ENCODE measurements at places on chromosomes 1 and 21.

DNA sequence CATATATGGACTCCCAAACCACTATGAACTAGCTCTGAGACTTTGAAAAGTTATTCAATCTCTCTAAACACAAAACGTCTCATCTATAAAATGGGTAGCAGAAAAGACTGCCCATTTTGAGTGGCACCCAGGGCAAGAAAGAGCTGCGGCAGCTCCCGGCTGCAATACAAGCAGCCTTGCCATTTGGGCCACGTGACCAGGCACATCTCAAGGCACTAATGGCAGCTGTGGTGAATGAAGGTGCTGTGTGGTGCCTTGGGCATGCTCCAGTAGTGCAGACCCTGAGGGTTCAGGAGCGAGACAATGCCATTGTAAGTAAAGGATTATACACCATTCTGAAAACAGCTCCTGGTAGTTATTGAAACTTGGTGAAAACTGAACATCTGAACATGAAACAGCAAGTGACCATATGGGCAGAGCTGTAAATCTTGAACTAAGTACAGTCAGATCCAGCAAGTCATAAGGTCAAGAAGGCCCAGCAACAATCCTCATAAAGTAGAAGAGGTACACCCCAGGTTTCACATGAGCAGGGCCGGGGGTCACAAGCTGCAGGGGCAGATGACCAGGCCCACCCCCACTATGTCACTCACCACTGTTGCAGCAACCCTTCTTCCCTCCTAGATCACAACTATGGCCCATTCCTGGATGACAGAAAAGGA, 39.4 kb upstream of the HIVEP3 start:
- DNase-seq: no peak

DNA sequence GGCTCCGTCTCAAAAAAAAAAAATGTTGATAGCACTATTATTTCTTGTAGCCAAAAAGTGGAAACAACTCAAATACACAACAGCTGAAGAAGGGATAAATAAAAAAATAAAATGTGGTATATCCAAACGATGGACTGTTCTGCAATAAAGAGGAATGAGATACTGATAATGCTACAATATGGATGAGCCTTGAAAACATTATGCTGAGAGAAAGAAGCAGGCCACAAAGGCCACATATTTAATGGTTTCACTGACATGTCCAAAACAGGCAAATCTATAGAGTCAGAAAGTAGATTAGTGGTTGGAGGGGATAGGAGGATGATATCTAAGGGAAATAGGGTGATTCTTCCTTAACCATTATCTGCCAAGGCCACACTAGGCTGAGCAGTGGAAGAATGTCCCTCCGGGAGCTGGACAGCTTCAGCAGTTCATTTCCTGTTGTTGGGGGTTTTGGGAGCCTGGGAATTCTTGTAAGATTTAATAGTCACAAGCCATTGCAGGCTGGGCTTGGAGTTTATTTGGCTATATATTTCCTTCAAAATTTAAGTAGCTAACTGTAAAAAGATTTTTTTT, 53.5 kb downstream of the ST3GAL3 start:
- no peak for DNase-seq

DNA sequence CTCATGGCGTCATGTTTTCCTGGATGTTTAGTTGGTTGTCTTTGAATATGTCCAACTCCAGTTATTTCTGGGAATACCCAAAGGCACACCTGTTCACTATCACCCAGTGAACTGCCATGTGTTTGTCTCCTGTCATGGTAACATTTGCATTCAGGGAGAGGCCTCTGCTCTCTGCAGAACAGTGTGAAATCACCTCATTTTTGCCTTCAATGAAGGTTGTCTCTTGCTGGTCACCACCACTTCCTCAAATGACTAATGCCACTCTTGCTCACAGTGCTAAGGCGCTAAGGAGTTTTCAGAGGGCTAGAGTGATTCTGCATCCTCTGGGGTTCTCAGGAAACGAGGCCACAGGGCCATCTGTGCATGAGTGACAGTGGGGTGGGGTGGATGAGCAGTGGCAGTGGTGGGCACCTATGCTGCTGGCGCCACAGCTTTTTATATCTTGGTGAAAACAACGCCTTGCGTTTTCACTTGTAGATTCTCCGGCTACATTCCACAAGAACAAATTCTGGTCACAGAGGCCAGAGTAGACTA, 60.0 kb upstream of the ATP5PO start:
- peak; percentile 64 for DNase-seq

- DNase-seq: no peak
Measured at GRCh38 chr1:225769687-225770086, 7.9 kb upstream of the SRP9 start.

GRCh38 chr1:10935246-10935645, 77.2 kb upstream of the TARDBP start:
- DNase-seq: no peak

DNA sequence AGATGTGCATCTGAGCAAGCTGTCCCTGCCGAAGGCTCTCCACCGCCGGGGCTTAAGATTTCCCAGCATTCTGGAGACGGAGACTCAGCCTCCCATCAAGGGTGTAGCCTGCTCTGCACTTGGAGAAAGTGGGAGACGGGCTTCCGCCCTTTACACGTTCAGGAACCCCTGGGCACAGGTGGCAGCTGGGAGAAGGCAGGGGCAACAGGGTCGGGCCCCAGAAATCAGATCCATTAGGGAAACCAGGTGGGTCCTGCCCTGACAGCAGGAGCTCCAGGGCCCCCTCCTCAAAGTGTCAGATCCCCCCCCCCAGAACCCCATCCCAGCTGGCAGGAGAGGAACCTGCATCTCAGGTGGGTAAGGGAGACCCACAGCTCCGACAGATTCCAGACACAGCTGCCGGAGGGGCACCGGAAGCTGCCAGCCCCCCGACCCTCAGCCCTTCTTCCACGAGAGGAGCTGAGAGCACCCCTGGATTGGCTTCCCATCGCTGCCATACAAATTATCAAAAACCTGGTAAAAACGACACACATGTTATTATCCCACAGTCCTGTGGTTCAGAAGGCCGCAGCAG, 236.6 kb downstream of the NPHP4 start:
- DNase-seq: no peak

GRCh38 chr21:38352536-38353219, 95.9 kb downstream of the KCNJ15 start:
- DNase-seq: no peak

DNA sequence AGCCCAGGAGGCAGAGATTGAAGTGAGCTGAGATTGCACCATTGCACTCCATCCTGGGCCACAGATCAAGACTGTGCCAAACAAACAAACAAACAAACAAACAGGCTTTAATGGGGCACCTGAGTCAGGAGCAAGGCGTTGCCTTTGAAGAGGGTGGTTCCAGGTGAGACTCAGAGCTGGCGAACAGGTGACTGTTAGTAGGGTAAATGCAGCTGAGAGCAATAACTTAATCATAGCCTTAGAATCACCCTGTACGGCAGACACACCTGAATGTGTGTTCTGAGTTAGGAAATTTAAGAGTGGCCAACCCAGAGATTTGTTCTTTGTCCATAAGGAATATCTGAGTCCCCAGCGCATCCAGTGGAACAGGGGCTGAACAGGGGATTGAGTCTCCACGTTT, 440.4 kb downstream of the RPS6KC1 start:
- DNase-seq: no peak

DNA sequence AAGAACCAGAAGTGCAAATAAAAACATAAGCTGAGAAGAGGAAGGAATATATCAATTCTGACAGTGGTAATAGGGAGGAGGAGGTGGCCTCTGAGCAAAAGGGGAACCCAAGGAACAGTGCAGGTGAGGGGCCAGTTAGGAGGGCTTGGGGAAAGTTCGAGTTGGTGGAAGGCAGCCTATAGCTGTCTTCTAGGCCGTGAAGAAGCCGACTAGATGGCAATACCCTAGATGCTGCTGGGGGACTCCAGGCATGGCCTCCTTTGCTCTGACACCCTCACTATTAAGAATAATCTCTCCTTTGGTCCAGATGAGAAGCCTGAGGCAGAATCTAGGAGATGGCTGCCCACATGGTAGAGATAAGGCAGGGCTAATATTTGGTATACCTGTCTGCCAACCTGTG, 351.1 kb upstream of the PLXNA2 start:
- no peak for DNase-seq

- no peak for DNase-seq
Measured at GRCh38 chr21:41726058-41726558, 40.7 kb downstream of the RIPK4 start.

- no peak for DNase-seq
Measured at GRCh38 chr1:167473761-167474160, 44.6 kb downstream of the CD247 start.

DNA sequence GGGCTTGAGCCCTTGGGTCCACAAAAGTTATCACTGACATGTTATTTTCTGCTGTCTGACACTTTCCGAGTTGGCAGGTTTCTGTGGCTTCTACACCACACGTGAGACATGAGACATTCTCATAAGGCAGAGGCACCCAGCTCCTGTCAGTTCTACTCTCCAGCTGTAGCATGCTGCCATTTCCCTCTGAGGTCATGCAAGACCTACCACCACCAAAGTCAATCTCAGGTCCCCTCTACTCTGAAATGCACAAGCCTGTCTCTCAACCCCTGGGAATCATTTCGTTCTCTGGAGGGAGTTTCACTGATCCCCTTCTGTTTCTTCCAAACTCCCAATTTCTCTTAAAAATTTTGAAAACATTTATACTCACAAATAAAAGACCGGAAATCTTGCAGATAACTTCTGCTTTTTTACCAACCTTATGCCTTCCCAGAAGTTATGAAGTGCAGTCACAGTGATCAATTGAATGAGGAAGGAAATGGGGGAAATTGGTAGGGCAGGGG, 39.5 kb upstream of the CR2 start:
- DNase-seq: no peak

DNA sequence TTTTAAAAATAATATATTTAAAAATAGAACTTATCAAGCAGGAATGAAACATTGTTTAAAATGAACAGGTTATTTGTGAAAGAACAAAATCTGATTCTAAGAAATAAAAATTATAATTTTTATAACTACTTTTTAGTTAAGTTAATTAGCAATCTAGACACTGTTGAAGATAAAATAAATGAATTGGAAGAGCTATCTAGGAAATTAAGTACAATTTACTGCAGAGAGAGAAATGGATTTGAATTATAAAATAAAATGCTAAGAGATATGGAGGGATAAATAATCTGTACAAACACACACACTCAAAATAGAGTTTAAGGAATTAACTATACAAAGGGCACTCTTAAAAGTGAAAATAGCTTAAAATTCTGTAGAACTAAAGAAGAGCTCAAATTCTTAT, 1123.1 kb downstream of the PLA2G4A start:
- no peak for DNase-seq

DNA sequence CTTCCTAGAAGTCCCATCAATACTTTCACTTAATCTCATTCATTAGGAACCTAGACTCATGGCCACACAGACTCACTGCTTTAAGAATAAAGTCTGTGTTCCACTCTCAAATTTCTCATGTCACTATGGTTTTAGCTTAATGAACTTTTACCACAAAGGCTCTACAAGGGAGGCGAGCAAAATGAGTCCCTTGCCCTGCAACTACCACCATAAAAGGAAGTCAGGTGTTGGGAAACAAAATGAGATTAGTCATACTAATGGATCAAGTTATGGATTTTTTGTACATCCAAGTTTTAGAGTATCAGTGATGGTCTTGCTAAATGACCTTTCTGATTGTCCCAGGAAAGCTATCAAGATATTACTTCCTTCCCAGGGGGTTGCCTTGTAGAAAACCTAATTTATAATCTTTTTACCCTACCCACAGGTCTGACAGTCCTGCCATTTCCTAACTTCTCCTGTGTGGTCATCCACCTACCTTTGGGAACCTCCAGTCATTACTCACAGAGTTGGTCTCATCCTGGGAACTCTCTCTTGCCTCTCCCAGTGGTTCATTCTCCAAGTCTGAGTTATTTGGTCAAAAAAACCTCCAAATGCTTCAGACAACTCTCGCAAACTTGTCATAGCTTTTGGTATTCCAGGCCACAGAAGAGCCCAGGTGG, 51.8 kb upstream of the SLC16A1 start:
- no peak for DNase-seq

DNA sequence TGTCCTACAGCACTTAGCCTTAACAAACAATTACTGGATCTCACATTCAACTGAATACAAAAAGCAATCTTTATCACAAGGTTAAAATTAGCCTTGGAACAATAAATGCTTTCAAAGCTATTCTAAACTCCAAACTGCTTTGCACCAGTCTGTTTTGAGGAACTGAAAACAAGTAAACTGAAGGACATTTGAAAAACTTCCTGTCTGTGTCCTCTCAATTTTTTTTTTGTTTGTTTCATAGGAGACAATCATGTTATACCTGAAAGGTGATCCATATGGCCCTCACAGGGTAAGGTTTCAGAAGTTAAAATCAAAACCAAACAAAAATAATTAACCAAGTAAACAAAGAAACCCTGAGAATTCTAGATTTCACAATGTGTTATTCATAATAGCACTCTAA, 459.1 kb downstream of the DPYD start:
- no peak for DNase-seq

DNA sequence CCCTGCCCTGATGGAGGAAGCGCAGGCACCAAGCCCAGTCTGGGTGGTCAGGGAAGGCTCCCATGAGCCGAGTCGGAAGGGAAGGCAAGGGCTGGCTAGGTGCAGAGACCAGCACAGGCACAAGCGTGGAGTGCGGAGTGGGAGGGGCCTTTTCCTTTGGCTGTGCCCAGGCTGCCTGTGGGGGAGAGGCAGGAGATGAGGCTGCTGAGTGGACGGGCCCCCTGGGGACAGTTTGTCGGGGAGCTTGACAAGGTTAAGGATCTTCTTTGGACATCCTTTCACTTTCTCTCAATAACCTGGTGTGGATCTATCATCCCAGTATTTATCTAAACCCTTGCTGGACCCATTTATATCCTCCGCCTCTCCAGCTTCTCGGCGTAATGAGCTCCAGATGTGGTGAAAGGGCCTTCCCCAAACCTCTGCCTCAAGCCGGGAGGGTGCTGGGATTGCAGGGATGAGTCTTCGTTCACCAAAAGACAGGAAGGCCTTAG, 42.9 kb downstream of the EPHB2 start:
- DNase-seq: no peak

Data from activated naive CD8-positive, alpha-beta T cell treated with anti-CD3 and anti-CD28 coated beads, Interleukin-2, amount 10 ng/mL, durations not matched to agents 7 days and 5 days (primary cell).